NCI-H1417 treated with DMSO at 0.1 percent for 48 hours (cell line): ENCODE measurements at places on chromosomes 5 and 9.
A peak's percentile ranks its signal among the peaks of the same experiment; 100 is the strongest.

GRCh38 chr5:126869005-126869451 lies 92.1 kb downstream of the LMNB1 start:
- peak; percentile 45 for DNase-seq

- DNase-seq: no peak
Observed at GRCh38 chr9:113296796-113297558, 6.2 kb downstream of the RNF183 start.

DNA sequence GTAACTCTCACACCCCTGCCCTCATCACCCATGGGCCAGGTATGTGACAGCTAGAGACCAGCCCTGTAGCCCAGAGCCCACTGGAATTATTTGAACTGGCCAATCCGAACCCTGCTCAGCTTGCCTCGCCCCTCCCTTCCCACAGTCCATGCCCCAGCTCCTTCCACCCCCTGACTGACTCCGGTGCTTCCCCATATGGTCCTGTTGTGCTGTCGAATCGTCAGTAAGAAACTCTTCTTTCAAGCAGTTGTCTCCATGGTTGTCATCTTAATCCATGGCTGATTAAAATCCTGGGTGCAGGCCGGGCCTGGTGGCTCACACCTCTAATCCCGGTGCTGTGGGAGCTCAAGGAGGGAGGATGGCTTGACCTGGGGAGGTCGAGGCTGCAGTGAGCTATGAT lies 118.5 kb downstream of the COL23A1 start:
- no peak for DNase-seq

DNA sequence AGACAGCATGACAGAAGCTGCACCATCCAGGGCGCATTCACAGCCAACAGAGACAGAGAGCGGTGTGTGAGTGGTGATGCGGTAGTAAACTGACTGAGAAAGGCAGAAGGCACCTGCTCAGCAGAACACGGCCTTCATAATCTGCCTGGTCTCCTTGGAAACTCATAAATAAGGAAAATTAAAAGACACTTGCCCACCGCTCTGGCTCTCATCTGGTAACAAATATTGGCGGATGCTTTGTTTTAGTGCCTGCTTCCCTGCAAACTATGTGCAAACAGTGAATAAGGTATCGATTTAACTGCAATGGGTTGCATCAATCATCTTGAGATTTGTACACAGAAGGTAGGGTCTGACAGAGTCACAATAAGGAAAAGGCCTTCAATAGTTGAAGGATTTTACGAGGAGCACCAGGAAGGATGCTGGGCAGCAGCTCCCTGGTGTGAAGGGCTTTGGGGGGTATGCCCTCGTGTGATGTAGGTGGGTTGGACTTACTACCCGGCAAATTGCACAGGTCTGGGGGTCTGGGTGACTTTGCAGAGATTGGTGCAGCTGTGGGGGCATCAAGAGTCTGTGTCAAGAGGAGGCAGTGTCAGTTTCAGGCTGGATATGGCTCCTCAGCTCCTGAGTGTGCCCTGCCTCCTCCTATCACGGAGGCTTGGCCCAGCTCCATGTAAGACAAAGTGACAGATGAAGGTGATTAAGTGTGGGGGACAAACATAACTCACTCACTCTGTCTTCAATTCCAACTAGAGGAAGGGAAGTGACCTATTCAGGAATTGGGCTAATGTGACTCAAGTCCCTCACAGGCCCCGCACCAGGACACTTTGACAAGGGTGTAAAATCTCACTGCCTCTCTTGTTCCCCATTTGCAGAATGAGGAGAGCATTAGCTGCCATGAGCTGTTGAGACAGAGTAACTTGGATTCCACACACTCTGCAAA lies 166.7 kb downstream of the ICE1 start:
- no peak for DNase-seq

DNA sequence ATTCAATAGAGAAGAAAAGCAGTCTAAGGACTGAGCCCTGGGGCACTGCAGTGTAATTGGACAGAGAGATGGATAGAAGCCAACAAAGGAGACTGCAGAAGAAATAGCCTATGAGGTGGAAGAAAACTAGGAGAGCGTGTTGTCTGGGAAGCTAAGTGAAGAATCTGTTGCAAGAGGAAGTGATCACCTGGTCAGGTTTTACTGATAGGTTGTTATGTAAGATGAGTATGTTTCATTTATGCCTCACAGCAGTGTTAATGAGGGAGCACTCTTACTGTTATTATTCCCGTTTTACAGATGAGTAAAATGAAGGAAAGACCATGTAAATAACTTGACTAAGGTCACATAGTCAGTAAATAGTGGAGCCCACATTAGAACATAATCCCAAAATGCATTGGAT lies 80.0 kb upstream of the GRHPR start:
- no peak for DNase-seq

- no peak for DNase-seq
Observed at GRCh38 chr5:108827131-108827530, 79.4 kb downstream of the FER start.
